ENCODE measurements at places on chromosomes 7 and 10. TPM values are rescaled to one million over a fixed set of nuclear protein-coding genes. Genes with fewer than 3 reads are reported as not detected.

GRCh38 chr10:110859973-110860376 lies 11.8 kb upstream of the PDCD4 start:
- no peak for DNase-seq

- DNase-seq: no peak
Observed at GRCh38 chr7:113141803-113142202, 23.4 kb upstream of the SMIM30 start.

Gene LDB3
- total RNA-seq: 0.96 TPM

Gene UNC5B
- total RNA-seq: 31.6 TPM

Gene ELFN1
- 4.4 TPM for total RNA-seq

DNA sequence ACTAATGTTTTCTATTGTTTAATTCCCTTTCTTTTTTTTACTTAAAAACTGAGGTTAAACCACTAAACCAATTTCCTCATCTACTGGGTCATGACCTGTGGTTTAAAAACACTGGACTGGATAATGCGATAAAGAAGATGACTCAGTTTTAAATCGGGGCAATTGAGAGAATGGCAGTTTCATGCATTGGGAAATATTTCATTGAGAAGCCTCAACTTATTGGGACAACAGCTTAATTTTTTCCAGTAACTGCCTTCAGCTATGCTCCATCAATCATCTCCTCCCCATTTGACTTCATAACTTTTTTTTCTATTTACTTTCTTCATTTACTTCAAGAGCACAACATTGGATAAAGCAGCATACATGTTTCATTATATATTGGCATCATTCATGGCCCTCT lies 61.8 kb upstream of the MET start:
- DNase-seq: no peak

Gene PVRIG
- 0.55 TPM for total RNA-seq

Gene SUN3
- not detected for total RNA-seq
